ENCODE measurements at places on chromosomes 3 and 15.

- H3K4me3 ChIP-seq: no peak overlapping the region
- H3K27me3 ChIP-seq: peaks cover 5% of the 10 kb centered on the region
- no peak overlapping the region for H3K27ac ChIP-seq
- H3K4me1 ChIP-seq: no peaks in the 10 kb centered on the region
Measured at GRCh38 chr3:180698760-180699270, 19.5 kb upstream of the CCDC39 start.

GRCh38 chr3:128463771-128464170 is 2.9 kb downstream of the DNAJB8 start:
- DNase-seq: no peak
- H3K4me1 ChIP-seq: no peaks in the 10 kb centered on the region
- H3K36me3 ChIP-seq: no peaks in the 10 kb centered on the region
- H3K4me3 ChIP-seq: no peak overlapping the region

DNA sequence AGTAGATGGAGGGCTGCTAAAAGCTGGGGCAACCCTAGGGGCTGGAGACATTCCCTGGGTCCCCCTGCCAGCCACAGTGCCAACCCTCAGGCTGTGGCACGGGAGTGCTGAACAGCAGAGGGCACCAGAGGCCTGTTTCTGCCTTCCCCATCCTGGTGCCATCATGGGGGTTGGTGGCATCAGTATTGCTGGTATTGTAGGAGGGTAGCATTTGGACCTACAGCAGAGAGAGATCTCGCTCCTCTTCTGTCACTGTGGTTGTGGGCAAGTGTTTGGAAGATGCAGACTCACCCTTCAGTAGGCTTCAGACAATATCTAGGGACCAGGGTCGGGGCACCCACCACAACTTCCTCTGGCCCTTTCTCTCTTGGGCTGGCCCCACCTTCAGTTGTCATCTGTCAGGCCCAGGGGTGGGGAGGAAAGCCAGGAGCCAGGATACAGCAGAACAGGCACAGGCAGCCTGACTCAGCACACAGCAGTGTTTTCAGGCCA is 123.5 kb downstream of the RPLP1 start:
- peak; percentile 57 for DNase-seq
- H3K36me3 ChIP-seq: no peaks in the 10 kb centered on the region
- peaks cover 14% of the 10 kb centered on the region for H3K4me1 ChIP-seq

DNA sequence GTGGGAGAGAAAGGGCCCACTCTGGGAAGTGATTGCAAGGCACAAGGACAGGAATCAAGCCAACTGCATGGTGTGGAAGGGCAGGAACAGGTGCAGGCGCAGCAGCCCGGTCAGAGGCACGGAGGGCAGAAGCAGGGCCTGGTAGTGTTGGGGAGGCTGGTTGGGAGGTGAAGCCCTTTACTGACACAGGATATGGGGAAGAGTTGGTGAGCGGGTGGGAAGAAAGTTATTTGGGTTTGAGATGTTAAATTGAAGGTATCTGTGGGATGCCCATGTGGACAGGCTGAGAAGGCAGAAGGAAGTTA is 83.6 kb upstream of the ABHD2 start:
- no peaks in the 10 kb centered on the region for H3K36me3 ChIP-seq
- no peak for DNase-seq
- no peak overlapping the region for H3K4me3 ChIP-seq
- H3K4me1 ChIP-seq: no peaks in the 10 kb centered on the region

GRCh38 chr3:16300307-16300706 is 35.3 kb downstream of the OXNAD1 start:
- H3K4me3 ChIP-seq: no peak overlapping the region
- DNase-seq: no peak
- no peaks in the 10 kb centered on the region for H3K27me3 ChIP-seq
- H3K27ac ChIP-seq: no peak overlapping the region
- peaks cover 71% of the 10 kb centered on the region for H3K36me3 ChIP-seq

DNA sequence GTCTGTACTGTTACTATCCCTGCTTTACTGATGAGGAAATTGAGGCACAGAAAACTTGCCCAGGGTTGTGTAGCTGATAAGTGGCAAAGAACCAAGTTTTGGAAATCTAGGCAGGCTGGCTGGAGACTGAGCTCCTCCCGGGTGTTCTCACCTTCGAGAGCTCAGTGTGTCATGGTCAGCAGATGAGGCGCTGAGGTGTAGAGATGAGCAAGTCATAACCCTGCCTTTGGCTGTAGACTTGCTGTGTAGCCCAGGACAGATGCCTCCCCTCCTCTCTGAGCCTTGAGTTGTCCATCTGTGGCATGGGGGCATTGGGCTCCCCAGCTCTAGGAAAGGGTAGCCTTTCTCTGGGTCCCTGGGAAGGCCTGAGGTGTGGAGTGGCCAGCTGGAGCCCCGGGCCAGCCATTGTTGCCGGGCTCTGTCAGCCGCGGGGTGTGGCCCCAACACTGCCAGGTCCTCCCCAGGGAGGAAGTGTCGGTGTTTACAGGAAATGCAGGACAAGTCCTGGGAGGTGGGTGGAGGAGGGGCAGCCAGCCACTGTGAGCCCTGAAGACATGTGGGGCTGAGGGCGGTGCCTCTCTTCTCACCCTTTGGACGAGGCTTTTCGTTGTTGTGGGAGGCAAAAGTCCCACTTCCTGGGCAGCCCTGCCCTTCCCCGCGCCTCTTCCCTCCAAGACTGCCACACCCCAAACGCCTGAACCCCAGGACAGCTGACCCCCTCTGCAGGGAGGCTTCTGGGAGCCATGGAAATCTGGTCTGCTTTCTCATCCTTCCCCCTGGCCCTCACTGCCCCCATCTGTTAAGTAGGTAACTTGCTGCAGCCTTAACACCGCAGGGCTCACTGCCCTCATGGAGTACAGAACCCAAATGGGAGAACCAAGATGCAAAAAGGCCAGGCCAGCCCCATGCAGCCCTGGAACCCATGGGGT is 29.1 kb downstream of the FGD5 start:
- H3K27me3 ChIP-seq: peaks cover 21% of the 10 kb centered on the region
- no peak for DNase-seq
- no peak overlapping the region for H3K27ac ChIP-seq

- H3K36me3 ChIP-seq: no peaks in the 10 kb centered on the region
- H3K4me3 ChIP-seq: no peak overlapping the region
- H3K27me3 ChIP-seq: no peaks in the 10 kb centered on the region
- H3K4me1 ChIP-seq: peaks cover 17% of the 10 kb centered on the region
- DNase-seq: no peak
Measured at GRCh38 chr3:42736081-42736480, 33.5 kb upstream of the HHATL start.

GRCh38 chr3:114939920-114940319 is 207.2 kb downstream of the ZBTB20 start:
- H3K27ac ChIP-seq: no peak overlapping the region
- H3K36me3 ChIP-seq: peaks cover 34% of the 10 kb centered on the region
- no peak for DNase-seq

DNA sequence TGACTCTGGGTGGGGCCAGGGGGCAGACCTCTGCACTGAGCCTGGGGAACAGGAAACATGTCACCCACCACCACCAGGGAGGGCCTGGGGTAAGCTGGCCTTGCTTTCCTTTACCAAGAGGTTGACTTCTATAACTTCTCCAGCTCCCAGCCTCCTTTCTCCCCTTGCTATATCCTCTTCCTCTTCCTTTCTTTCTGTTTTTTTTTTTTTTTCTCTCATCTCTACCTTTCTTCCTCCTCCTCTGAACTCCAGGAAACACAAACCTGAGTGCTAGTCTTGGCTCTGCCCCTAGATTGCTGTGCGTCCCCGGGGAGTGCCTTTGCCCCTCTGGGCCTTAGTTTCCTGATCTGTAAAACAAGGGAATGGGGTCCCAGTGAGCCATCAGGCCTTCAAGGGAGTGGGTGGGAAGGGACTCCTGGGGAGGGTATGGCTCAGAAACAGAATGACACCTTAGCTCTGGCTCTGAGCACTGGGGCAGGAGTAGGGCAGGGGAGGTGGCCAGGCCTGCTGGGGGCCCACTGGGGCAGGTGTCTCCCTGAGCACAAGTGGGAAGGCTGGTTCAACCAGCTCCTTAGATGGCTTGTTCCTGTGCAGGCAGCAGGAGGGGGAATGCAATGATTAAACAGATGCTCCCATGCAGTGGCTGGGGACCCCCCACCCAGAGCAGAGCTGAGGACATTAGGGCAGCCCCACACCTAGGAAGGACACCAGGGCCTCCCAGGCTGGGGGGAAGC is 4.3 kb downstream of the SNX33 start:
- peaks cover 13% of the 10 kb centered on the region for H3K27me3 ChIP-seq
- no peak overlapping the region for H3K27ac ChIP-seq
- no peaks in the 10 kb centered on the region for H3K36me3 ChIP-seq
- peaks cover 3% of the 10 kb centered on the region for H3K4me1 ChIP-seq
- H3K4me3 ChIP-seq: no peak overlapping the region

DNA sequence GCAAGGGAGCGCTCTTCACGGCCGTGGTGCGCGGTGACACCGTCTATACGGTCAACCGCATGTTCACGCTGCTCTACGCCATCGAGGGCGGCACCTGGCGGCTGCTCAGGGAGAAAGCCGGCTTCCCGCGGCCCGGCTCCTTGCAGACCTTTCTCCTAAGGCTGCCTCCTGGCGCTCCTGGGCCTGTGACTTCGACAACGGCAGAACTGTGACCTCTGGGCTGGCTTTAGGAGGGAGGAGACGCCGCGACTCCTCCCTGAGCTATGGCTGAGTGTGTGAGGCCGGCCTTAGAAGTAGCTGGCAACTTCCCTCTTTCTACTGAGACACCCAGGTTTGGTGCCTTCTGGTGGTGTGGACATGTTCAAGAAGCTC is 1.4 kb downstream of the KBTBD13 start:
- no peak overlapping the region for H3K27ac ChIP-seq
- DNase-seq: peak; percentile 34
- H3K36me3 ChIP-seq: no peaks in the 10 kb centered on the region
- H3K4me1 ChIP-seq: peaks cover 7% of the 10 kb centered on the region

DNA sequence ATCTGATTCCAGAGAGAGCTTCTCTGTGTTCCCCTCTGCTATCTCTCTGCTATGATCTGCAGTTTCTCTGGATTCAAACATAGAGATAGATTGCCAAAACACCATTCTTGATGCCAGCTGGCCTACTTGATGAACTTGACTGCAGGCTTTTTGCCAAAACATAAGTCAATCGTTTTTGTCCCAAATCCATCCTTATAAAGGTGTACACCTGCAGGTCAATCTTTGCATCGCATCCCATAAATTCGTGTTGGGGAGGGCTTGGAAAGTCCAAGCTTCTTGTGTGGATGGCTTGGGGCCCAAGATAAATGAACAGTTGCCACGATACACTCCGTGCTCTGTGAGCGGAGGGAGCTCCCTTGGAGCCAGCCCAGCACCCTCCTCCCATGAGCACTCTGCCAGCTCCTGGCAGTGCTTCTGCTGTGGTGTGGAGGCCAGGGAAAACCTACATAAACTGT is 2.7 kb downstream of the CERS3 start:
- H3K27me3 ChIP-seq: peaks cover 14% of the 10 kb centered on the region

DNA sequence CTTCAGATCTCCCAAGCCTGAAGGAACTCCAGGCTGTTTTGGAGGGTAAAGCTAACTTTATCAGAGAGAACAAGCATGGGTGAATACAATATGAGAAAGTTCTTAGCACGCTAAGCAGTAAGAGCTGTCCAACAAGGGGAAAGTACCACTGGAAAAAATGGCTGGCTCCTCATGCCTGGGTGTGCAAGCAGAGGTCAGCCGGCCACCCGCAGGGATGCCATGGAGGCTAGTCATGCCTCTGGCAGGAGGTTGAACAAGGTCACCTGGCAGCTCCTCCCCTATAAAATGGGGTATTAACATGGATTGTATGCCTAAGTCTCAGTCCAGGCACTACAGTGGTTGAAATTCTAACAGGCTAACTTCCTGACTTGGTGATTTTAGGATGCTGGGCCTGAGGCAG is 75.4 kb upstream of the SLC6A1 start:
- no peaks in the 10 kb centered on the region for H3K36me3 ChIP-seq
- H3K4me1 ChIP-seq: no peaks in the 10 kb centered on the region
- no peak overlapping the region for H3K27ac ChIP-seq
- H3K27me3 ChIP-seq: peaks cover 29% of the 10 kb centered on the region
- DNase-seq: no peak
- no peak overlapping the region for H3K4me3 ChIP-seq

GRCh38 chr3:3087716-3088465 is 22.3 kb downstream of the IL5RA start:
- H3K4me3 ChIP-seq: no peak overlapping the region
- H3K27me3 ChIP-seq: no peaks in the 10 kb centered on the region
- no peaks in the 10 kb centered on the region for H3K36me3 ChIP-seq
- peaks cover 25% of the 10 kb centered on the region for H3K4me1 ChIP-seq

DNA sequence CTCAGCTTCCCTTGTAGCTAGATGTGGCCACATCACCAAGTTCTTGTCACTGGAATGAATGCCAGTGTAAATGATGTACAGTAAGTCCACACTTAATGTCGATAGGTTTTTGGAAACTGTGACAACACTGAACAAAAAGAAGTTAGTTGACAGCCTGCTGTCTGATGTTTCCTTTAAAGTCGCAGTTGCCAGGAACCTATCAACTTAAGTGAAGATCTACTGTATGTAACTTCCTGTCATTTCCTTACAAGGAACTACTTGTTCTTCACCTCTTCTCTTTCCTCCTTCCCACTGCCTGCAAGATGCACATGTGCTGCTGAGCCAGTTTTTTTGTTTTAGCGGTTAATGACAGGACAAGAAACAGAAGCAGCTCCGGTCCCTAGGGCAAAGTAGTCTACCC is 44.6 kb downstream of the HDGFL3 start:
- no peak overlapping the region for H3K27ac ChIP-seq
- no peaks in the 10 kb centered on the region for H3K4me1 ChIP-seq
- H3K27me3 ChIP-seq: peaks cover 23% of the 10 kb centered on the region
- no peak overlapping the region for H3K4me3 ChIP-seq
- DNase-seq: no peak
- peaks cover 2% of the 10 kb centered on the region for H3K36me3 ChIP-seq

Measured in activated B cell treated with CpG ODN at 0.5 μM for 24 hours (primary cell).